ENCODE measurements at places on chromosomes 2 and 18. TPM values are rescaled to one million over a fixed set of nuclear protein-coding genes. Genes with fewer than 3 reads are reported as not detected.

The IL36B gene
- 0.13 TPM for total RNA-seq

The PLGLB2 gene
- not detected for total RNA-seq

The AQP12A gene
- total RNA-seq: not detected

The SLC9A4 gene
- not detected for total RNA-seq

The DIS3L2 gene
- 14.6 TPM for total RNA-seq

The ABCG5 gene
- not detected for total RNA-seq

The CYP20A1 gene
- 8.1 TPM for total RNA-seq

The B3GNT7 gene
- 1.8 TPM for total RNA-seq

The PARD6G gene
- total RNA-seq: 3.0 TPM

The CTAGE1 gene
- not detected for total RNA-seq

The RIT2 gene
- total RNA-seq: not detected

The MRO gene
- total RNA-seq: 0.16 TPM

The TMEM178A gene
- 0.14 TPM for total RNA-seq

The LONRF2 gene
- total RNA-seq: 3.0 TPM

The ICOS gene
- not detected for total RNA-seq

The RBKS gene
- total RNA-seq: 7.0 TPM

The CXCR1 gene
- total RNA-seq: not detected

The CEP192 gene
- total RNA-seq: 9.6 TPM

The ITGB1BP1 gene
- 162 TPM for total RNA-seq

The THAP4 gene
- total RNA-seq: 58.1 TPM

The REG3G gene
- total RNA-seq: not detected

The CDK15 gene
- not detected for total RNA-seq

The ACVR1C gene
- total RNA-seq: not detected

The RAB17 gene
- total RNA-seq: 0.12 TPM

The RUFY4 gene
- not detected for total RNA-seq

The CRYGD gene
- total RNA-seq: not detected

The KYNU gene
- 380 TPM for total RNA-seq

The STEAP3 gene
- 47.6 TPM for total RNA-seq

The SPDYA gene
- 0.24 TPM for total RNA-seq

The AOX1 gene
- 2.9 TPM for total RNA-seq

The BOLL gene
- not detected for total RNA-seq

The C2orf66 gene
- 0.09 TPM for total RNA-seq

The CNDP1 gene
- not detected for total RNA-seq

The SULT1C4 gene
- total RNA-seq: not detected

The FBXO48 gene
- total RNA-seq: 0.65 TPM

The SGPP2 gene
- total RNA-seq: 0.16 TPM

The HOXD1 gene
- total RNA-seq: 0.20 TPM

The HSPD1 gene
- 760 TPM for total RNA-seq

The COL4A3 gene
- total RNA-seq: 0.65 TPM

The CDH7 gene
- total RNA-seq: not detected

The ERFE gene
- 8.0 TPM for total RNA-seq

The HES6 gene
- 7.8 TPM for total RNA-seq

The FKBP1B gene
- 9.4 TPM for total RNA-seq

The TGFBRAP1 gene
- total RNA-seq: 17.0 TPM

The EMILIN2 gene
- 12.3 TPM for total RNA-seq

The REV1 gene
- total RNA-seq: 14.4 TPM

The SH3RF3 gene
- 0.38 TPM for total RNA-seq
